ENCODE measurements at places on chromosomes 1 and 21.

DNA sequence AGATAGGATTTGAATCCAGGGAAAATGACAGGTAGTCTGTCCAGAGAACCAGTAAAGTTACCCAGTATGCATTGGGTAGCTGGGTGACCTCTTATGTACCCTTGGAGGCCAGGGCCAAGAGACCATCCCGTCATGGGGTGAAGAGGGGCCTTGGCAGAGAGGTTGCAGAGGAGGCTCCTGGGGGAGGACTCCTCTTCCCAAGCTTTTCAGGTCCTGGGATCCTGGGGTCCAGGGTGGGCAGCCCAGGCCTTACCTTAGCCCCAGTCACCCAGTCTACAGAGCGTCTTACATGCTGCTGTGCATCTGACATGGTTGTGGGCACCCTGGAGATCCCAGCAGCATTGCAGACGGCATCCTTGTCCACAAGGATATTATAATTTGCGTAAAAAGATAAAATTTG, 14.0 kb downstream of the PMF1 start:
- DNase-seq: no peak

DNA sequence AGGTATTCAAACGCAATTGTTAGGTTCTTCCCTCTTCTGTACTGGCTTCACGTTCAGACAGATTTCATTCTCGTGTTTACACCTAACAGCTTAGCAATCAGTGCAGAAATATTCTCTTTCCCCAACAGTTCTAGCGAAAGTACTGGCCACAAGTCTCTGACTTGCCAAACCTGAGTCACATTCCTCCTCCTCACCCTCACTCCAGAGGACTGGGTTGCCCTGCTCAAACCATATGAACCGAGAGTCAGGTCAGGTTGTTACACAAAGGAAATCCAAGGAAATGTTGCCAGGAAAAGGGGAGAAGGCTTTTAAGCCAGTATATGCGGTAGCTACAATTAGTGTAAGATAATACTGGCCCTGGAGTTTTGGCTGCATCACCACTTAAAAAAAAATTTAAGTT, 282.5 kb downstream of the RGS7 start:
- DNase-seq: no peak

DNA sequence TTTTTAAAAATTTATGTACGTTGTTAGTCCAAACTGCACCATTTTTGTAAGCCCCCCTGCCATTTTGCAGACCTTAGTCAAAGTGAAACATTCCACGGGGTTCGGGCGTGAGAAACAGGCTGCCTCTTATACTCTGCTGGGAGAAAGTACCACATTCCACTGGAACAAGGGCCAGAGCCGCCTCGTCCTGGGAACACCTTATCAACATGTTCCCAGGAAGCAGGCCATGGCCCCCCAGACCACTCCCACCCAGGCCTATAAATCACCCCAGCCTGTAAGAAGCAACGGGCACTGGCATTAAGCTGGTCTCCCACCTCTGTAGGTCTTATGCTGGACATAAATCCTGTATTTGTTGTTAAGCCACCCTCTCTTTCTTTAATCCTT, 854 bp upstream of the ZRANB2 start:
- no peak for DNase-seq

DNA sequence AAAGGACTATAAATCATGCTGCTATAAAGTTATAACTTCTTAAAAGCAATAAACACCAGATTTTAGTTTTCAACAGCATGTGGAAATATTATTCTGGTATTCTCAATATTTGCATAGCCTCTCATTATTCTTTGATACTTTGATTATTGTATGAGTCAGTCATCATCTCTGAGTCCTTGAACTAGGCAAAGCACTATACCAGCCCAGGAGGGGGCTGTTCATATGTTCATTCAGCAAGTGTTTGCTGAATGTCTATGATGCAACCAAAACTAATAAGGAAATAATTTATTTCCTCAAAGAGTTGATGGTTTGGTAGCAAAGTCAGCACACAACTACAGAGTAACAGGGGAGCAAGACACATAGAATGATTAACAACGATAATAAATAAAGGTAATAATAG, 175.6 kb upstream of the C1orf105 start:
- no peak for DNase-seq

- peak; percentile 78 for DNase-seq
Measured at GRCh38 chr1:227428803-227429202, 110.5 kb upstream of the CDC42BPA start.

- DNase-seq: no peak
Measured at GRCh38 chr1:48803474-48803873, 26.8 kb upstream of the BEND5 start.

DNA sequence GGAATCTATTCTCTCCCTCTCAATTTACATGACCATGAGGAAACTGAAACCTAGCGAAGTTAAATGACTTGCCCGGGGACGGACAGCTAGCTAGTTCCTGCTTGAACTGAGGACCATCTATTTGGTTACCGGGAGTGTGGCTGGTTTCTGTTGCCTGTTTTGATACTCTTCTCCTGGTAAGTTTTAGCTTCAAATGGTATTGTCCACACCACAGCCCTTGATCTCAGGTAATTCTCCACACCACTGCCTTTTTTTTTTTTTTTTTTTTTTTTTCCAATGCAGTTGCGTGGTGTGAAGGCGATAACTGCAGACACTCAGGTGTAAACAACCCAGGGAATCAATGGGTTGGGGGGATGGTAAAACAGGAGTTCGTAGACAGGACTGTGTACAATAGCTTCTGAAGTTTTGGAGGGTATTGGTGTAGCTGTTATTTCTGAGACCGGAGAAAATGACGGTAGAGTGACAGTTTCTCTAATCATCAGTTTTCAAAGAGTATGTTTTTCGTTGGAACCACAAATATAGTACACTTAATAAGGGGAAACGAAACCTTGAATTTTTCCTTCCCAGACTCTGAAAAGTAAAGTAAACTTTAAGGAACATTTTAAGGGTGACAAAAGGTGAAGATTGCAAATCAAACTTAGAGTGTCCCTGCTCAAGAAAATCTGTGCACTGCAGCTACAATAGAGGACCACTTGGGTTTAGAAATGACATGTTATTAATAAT, 125.3 kb upstream of the CACYBP start:
- no peak for DNase-seq

- no peak for DNase-seq
Measured at GRCh38 chr1:155979597-155980343, 1.4 kb upstream of the ARHGEF2 start.

GRCh38 chr1:29251164-29252124, 15.1 kb downstream of the PTPRU start:
- no peak for DNase-seq

GRCh38 chr1:66445492-66446181, 88.3 kb upstream of the SGIP1 start:
- no peak for DNase-seq

Measured in fibroblast of skin of right quadriceps (primary cell).